ENCODE measurements at places on chromosomes 11 and 22. TPM values are rescaled to one million over a fixed set of nuclear protein-coding genes. Genes with fewer than 3 reads are reported as not detected.

The OR2AT4 gene
- not detected for total RNA-seq

The ZNRF3 gene
- total RNA-seq = 1.7 TPM

The OR6T1 gene
- total RNA-seq = not detected

The SLC22A6 gene
- not detected for total RNA-seq

The DNAJB7 gene
- not detected for total RNA-seq

The ZC3H7B gene
- total RNA-seq = 80.3 TPM

The CARD10 gene
- total RNA-seq = 3.0 TPM

The USP2 gene
- under 0.01 TPM for total RNA-seq

The CCDC134 gene
- total RNA-seq = 16.0 TPM

The SMTNL1 gene
- not detected for total RNA-seq

The OR52N4 gene
- not detected for total RNA-seq

The SYTL2 gene
- total RNA-seq = 28.3 TPM

The OVCH2 gene
- total RNA-seq = 0.64 TPM

The THAP7 gene
- total RNA-seq = 21.6 TPM

The SLC5A12 gene
- 0.43 TPM for total RNA-seq

The BCO2 gene
- 3.0 TPM for total RNA-seq

The RAB3IL1 gene
- 10.6 TPM for total RNA-seq

The ELFN2 gene
- 0.32 TPM for total RNA-seq

The VWCE gene
- 2.2 TPM for total RNA-seq

The ST14 gene
- not detected for total RNA-seq

The FZD4 gene
- total RNA-seq = 13.5 TPM

The MRGPRX3 gene
- not detected for total RNA-seq

The FKBP2 gene
- total RNA-seq = 47.5 TPM

The APOL6 gene
- total RNA-seq = 33.8 TPM

The ESAM gene
- total RNA-seq = 0.43 TPM

The UBQLNL gene
- under 0.01 TPM for total RNA-seq

The DGAT2 gene
- total RNA-seq = 0.43 TPM

The MUC2 gene
- not detected for total RNA-seq

The ATL3 gene
- 123 TPM for total RNA-seq

The FADS2 gene
- 713 TPM for total RNA-seq

The PANX3 gene
- total RNA-seq = not detected

The PKDREJ gene
- total RNA-seq = not detected

The DEUP1 gene
- total RNA-seq = not detected

The EFEMP2 gene
- total RNA-seq = 79.6 TPM

The INPP5J gene
- total RNA-seq = 0.43 TPM

The OR52B4 gene
- total RNA-seq = not detected

The C22orf23 gene
- total RNA-seq = not detected

The MMP12 gene
- 3.0 TPM for total RNA-seq

The FBXO7 gene
- total RNA-seq = 65.7 TPM

The CDC42BPG gene
- under 0.01 TPM for total RNA-seq

The CNTF gene
- total RNA-seq = 2.2 TPM

The DKK3 gene
- total RNA-seq = 316 TPM

The VSIG10L2 gene
- total RNA-seq = not detected

The LRRC56 gene
- total RNA-seq = 0.64 TPM

The GPR152 gene
- total RNA-seq = not detected

The GGTLC2 gene
- not detected for total RNA-seq

The B4GALNT4 gene
- 1.3 TPM for total RNA-seq

The LDLRAD3 gene
- total RNA-seq = 2.6 TPM

The ALDH3B2 gene
- total RNA-seq = not detected

The TUBA8 gene
- total RNA-seq = 0.32 TPM

The WNT7B gene
- total RNA-seq = 0.64 TPM

The TMEM80 gene
- total RNA-seq = 16.8 TPM
